ENCODE measurements at places on chromosomes 7 and 10.

DNA sequence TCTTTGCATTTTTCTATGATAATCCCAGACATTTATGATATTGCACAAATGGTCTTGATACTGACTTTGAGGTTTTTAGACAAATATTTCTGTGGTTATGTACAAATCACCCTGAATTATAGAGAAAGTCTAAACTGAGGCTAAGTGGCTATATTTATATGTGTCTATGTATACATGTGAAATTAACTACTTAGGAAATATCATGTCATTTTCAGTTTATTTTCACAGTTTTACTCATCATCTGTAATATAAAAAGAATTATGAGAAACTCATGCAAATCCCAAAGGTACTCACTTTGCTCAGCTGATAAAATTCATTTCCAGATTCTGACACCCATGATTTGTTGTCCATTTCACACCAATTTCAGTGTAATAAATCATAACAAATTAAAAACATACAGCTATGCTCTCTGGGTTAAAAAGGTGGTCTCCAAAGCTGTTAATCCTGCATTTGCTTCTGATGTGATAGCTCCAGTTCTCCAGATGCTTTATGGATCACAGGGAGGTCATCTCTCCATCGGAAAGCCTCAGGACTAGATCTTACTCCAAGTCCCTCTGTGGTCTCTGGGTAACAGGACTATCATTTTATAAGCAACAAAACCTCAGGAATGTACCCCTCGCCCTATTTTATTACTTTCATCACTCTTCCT, 673.9 kb downstream of the PARD3 start:
- no peak for DNase-seq

DNA sequence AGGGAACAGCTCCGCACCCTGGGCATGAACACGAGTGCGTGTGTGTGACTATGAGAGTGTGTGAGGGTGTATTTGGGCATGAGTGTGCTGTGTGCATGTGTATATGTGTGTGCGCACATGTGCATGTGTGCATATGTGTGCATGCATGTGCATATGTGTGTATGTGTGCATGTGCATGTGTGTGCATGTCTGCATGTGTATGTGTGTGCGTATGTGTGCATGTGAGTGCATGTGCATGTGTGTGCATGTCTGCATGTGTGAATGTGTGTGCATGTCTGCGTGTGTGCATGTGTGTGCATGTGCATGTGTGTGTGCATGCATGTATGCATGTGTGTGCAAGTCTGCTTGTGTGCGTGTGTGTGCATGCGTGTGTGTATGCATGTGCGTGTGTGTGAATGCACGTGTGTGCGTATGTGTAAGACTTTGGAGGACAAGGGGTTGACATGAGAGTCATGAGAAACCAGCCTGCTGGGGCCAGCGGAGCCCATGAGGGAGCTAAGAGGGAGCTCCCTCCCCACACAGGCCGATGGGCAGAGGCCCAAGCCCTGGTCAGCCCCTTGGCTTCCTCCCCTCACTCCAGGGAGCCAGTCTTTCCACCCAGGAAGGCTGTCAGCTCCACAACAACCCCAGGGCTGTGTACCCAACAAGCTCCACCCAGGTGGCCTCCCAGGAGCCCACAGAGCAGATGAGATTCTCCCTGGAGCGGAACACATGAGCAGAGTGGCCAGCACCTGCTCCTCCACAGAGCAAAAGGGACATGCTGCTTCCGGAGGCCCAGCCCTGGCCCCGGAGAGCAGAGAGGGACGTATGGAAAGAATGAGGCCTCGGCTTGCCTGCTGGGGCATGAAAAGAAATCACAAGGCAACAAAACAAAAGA, 142.5 kb upstream of the PPP2R2D start:
- no peak for DNase-seq

DNA sequence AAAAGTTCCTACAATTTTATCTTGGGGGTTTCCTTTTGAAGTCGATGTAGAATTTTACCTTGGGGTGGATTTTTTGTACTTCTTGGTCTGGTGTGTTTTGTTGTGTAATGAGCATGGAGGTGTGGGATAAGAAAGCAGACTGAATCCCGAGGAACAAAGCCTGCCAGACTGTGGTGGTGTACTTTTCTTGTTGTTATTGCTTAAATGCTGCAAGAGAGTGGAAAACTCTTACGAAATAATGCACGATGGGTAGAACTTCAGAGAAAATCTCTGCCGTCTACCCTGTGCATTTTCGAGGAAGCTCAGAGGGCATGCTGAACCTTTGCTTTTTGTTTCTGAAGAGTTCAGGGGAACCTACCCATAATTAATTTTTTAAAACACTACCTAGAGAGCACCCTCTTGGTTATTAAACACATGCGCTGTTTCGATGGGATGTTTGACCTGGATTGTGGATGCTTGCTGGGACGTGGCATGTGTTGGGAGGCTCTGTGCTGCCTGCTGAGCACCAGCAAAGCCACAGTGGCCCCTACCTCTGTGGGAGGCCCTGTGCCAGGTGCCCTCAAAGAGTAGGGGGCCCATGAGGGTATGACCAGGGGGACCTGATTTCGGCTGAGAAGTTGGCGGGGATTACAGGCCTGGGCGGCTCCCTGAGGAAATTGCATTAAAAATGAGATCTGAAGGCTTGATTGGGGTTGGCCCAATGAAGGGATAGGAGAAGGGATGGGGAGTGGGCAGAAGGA, 94.1 kb downstream of the TCF7L2 start:
- no peak for DNase-seq

- no peak for DNase-seq
Measured at GRCh38 chr7:1028775-1029636, 15.3 kb upstream of the GPR146 start.

GRCh38 chr10:24210501-24210900, 1.6 kb downstream of the KIAA1217 start:
- DNase-seq: no peak

DNA sequence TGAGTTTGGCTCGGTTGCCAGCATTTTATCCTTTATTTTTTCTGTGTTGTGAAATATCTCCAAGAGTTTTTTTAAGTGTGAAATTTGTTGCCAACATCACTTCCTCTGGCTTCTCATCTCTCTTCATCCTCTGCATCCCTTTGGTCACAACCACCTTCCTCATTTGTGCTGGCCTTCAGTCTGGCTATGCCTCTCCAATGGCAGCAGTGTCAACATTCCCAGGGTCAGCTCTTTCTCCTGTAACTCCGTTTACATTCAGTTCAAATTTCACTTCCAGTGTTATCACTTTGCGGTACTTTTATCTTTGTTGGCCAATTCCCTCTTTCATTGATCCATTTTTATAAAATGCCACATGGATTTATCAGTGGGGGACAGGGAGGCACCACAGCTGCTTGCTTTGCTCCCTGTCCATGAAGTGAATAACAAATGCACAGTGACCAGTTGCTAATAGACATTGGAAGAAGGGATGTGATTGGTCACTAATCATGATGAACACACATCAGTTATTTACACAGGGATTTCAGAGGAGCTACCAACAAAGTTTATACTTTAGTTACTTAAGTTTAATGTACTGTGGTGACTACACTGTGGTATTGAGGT, 311.4 kb upstream of the LRGUK start:
- DNase-seq: no peak

GRCh38 chr10:11434324-11434723, 177.1 kb downstream of the USP6NL start:
- DNase-seq: no peak

DNA sequence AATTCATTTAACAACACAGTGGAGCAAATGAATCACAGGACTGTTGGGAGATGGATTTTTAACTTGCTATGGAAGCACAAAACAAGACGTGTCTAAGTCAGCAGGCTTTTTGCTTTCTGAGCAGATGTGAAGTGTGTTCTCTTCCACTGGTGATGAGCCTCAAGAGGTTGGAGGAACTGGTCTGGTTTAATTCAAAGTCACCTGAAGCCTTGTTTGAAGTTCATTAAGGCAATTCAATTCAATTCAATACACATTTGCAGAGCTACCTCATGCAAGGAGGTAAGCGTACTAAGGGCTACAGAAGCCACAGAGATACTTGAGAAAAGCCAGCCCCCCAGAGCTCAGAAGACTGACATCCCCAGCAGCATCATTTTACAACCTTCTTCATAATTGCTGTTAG, 68.4 kb upstream of the PALS2 start:
- DNase-seq: no peak

DNA sequence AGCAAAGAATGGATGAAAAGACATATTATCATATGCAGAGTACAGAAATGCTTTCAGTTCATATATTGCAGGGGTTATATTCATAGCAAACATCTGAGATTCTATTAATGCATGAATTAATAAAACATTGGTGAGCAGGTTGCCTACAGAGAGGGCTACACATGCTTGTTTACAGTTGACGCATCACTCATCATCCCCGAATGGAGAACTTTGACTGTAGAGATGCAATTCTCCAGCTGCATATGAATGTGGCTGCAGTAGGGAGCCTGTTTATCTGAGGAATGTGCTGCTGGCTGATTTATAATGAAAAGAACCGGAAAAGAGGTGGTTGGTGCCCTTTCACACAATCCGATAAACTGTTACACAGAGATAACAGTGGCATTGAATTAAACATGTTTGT, 116.5 kb downstream of the GRM3 start:
- DNase-seq: no peak

- no peak for DNase-seq
Measured at GRCh38 chr10:95266674-95267095, 24.1 kb downstream of the PDLIM1 start.

DNA sequence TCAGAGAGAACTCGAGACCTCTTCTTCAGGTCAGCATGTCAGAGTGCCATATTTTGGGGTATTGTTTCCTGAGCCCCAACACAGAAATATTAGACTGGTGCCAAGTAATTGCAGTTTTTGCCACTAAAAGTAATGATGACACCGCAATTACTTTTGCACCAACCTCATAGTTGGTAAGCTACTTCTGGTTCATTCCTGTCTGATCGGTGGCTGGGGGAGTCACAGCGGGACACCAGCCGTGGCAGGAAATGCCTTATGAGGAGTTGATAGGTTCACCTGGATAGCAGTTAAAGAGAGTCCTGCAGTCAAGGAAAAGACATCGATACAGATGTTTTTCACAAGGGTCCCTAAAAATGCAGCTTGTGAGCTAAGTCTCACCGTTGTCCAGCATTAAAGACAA, 23.9 kb upstream of the ATP6V0A4 start:
- DNase-seq: no peak

GRCh38 chr10:74011770-74012169, 13.9 kb downstream of the VCL start:
- no peak for DNase-seq

- DNase-seq: no peak
Measured at GRCh38 chr7:17183630-17184328, 114.7 kb upstream of the AHR start.

- DNase-seq: no peak
Measured at GRCh38 chr7:155867280-155867679, 55.0 kb upstream of the SHH start.

GRCh38 chr7:51128545-51129435, 187.8 kb downstream of the COBL start:
- DNase-seq: no peak

- DNase-seq: no peak
Measured at GRCh38 chr7:152752200-152752912, 7.2 kb upstream of the ACTR3B start.

DNA sequence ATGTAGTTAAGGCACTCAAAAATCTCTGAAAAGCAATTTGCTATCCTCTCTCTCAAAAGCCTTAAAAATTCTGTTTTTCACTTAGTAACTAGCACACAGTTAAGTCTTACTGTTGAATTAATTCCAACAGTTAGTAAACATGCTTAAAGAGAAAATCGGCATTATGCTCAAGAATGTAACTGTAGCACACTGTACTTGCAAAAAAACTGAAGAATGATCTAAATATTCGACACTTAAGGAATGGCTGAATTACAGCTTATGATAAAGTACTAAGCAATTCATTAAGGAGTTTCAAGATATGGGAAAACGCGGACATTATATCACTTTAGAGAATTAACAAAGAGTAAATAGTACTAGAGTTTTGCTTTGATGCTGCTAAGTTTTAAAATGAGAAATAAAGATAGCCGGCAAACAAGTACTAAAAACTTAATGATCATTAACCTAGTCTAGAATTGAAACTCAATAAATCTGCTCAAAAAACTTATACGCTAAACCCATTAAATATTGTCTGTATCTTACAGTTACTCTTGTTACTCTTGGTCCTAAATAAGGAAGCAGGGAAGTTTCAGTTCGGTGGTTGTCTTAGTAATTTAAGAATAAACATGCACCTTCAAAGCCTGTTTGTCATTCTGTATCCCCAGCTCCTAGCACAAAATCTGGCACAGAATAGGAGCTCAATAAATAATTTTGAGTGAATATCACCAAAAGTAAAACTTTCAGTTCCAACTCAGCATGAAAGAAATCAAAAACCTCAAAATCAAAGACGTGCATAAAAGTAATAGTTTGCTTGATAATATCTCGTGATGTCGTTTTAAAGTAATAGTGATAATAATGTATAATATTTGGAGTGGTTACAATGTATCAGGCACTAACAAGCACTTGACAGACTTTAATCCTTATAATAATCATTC, 1.2 kb downstream of the TRDMT1 start:
- no peak for DNase-seq

DNA sequence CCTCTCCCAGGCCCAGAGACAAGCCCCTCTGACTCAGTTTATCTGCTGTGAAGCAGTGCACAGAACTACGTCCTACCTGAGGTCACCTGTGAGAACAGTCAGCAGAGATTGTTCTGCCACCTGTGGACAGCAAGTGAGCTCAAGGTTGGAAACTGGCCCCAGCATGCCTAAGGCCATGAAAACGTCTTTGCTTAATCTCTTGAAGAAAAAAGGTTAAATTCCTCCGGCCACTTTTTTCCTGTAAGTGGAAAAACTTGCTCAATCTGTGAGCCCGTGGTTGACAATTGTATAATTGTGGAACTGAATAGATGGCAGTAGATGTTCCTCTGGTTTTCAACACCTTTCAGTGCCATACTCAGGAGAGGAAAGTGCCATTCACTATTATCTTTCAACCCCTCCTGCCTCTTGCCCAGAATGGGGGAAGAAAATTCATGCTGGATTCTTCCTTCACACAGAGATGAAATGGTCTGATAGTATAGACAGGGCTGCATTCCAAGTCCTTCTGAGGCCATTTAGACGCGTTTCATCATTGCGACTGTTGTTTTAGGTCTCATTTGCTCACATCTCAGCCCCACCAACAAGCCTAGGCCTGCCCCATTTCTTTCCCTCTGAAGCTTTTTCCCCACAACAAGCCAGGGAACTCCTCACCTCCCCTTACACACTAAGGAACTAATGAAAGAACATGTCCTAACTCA, 292.9 kb downstream of the FZD1 start:
- DNase-seq: no peak

DNA sequence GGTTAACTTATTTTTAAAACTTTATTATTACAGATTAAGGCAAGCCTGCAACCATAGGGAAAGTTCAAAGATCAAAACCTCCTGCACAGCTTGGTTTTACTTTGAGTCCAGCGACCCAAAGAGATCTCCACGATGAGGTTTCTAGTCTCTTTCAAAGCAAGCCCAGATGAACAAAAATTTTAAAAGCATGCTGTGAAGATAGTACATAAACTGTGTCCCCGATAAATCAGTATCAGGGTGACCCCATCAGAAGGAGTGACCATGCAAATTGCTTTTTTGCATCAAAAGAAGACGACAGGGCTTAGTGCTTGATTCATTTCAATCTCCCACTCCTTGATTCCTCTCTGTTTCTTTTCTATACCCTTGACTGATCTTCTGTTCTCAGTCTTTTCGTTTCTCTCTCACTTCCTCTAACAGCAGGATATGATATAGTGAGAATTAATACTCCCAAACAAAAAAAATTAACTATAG, 16.0 kb upstream of the DNTT start:
- DNase-seq: no peak

Data from iPS DF 6.9 (cell line).